ENCODE measurements at places on chromosomes 13 and 19. TPM values are rescaled to one million over a fixed set of nuclear protein-coding genes. Genes with fewer than 3 reads are reported as not detected.

Gene SPRED3
- total RNA-seq, result 0.68 TPM

Gene ZNF121
- 48.0 TPM for total RNA-seq

Gene CYP4F11
- not detected for total RNA-seq

Gene PRR19
- total RNA-seq, result 2.2 TPM

DNA sequence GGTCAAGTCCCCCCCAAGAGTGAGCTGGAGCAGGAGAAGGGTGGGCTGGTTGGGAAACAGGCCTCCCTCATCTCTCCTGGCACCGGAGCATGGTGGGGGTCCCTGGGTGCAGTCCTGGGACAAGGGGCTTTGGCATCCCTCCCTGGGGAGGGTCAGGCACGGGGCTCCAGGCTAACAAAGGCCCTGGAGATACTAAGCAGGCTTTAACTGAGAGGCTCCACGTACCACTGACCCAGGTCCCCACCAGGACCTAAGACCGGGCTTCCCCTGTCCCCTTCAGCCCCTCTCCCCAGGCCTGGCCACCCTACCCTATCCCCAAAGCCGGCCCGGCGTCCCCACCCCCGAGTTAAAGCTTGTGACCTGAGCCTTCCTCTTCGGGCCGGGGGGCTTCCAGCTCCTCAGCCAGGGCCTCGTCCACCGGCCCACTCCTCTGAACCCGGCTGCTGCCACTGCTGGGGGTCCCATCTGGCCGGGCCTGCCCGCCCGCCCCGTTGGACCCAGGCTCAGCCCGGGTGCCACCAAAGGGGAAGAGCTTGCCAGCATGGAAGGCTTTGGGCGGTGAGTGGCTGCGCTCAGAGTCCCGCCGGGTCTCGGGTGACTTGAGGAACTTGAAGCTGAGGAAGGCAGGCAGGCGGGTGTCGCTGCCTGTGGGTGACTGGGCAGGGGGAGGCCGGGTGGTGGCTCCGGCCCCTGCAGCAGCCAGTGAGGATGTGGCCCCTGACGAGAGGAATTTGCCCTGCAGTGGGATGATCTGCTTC, 10.1 kb downstream of the ANO8 start:
- peak; percentile 5 for DNase-seq
- H3K4me3 ChIP-seq, result no peak overlapping the region
- peaks cover 12% of the 10 kb centered on the region for H3K4me1 ChIP-seq
- H3K27me3 ChIP-seq, result no peaks in the 10 kb centered on the region
- no peak overlapping the region for H3K27ac ChIP-seq
- no peaks in the 10 kb centered on the region for H3K36me3 ChIP-seq

- H3K4me1 ChIP-seq, result no peaks in the 10 kb centered on the region
- H3K4me3 ChIP-seq, result no peak overlapping the region
- H3K36me3 ChIP-seq, result no peaks in the 10 kb centered on the region
- DNase-seq, result no peak
Measured at GRCh38 chr13:73820688-73821087, 313.5 kb downstream of the KLF12 start.

GRCh38 chr13:23722726-23723453, 152.7 kb downstream of the TNFRSF19 start:
- no peak for DNase-seq
- H3K27ac ChIP-seq, result peak overlapping the region; percentile 40
- H3K36me3 ChIP-seq, result no peaks in the 10 kb centered on the region
- peaks cover 3% of the 10 kb centered on the region for H3K4me1 ChIP-seq

DNA sequence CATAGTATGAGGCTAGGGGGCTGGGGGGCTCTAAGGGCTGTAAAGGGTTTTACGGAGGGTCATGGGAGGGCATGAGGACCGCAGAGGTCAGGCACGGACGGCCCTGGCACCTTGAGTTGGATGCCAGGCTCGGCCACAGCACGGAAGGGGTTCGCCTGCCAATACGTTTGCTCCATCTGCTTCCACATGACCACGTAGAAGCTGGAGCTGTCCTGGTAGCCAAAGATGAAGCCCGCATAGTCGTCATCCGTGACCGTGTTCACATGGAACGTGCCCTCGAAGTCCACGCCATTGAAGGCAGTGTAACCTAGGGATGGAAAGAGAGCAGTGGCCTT, 6.4 kb downstream of the COMP start:
- H3K36me3 ChIP-seq, result no peaks in the 10 kb centered on the region
- no peak for DNase-seq
- H3K27ac ChIP-seq, result no peak overlapping the region
- peaks cover 6% of the 10 kb centered on the region for H3K4me1 ChIP-seq
- peaks cover 45% of the 10 kb centered on the region for H3K27me3 ChIP-seq

GRCh38 chr13:94966422-94966955, 254.1 kb upstream of the SOX21 start:
- no peak overlapping the region for H3K27ac ChIP-seq
- H3K4me1 ChIP-seq, result no peaks in the 10 kb centered on the region
- peaks cover 83% of the 10 kb centered on the region for H3K27me3 ChIP-seq
